ENCODE measurements at places on chromosomes 3 and 15.

- no peak for DNase-seq
Observed at GRCh38 chr3:65030014-65030627, 342.3 kb upstream of the ADAMTS9 start.

DNA sequence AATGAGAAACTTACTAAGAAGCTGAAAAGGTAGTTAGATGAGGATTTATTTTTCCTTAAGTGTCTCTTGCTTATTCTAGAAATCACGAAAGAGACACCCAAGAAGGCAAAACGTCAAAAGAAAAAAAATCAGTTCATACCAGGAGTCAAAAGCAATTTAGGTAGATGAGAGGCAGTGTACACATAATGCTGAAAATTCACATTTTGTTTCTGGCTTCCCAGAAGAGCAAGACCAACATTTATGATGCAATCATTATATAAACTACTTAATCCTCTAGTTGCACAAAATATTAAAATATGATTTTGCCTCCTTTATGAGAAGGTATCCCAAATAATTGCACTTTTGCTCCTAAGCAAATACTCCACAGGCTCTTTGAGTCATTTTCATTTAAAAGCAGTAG is 228.0 kb downstream of the FMN1 start:
- DNase-seq = no peak

GRCh38 chr3:11170052-11170770 is 15.9 kb downstream of the HRH1 start:
- DNase-seq = no peak

- DNase-seq = no peak
Observed at GRCh38 chr3:138875096-138875753, 40.5 kb upstream of the PIK3CB start.

GRCh38 chr15:32855942-32856341 is 138.1 kb downstream of the GREM1 start:
- peak; percentile 99 for DNase-seq

- peak; percentile 2 for DNase-seq
Observed at GRCh38 chr3:127848131-127849129, 26.1 kb upstream of the MGLL start.

DNA sequence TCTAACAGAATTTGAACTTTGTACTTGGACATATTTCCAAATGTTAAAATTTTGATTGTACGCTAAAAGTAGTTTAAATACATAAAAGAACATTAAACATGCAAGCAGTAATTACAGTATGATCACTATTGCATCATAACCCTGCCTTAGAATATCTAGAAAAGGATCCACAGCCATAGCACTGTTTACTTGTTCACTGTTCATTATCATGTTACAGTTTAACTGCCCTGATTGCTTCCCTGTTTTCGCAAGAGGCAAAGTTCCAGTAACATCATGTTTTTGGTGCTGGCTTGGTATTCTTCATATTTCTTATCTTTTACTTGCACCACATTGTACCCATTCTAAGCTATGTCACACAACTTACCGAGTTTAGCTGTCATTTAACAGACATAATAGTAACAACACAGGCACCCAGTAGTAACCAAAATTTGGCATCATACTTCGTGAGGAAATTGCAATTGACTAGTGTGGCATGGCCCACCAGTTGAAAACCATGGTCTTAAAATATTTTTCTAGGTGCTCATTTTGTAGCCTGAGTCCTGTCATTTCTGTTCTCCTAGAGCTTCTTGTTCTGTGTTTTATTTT is 13.3 kb upstream of the TMEM87A start:
- DNase-seq = no peak
